ENCODE measurements at places on chromosomes 3 and 15.

DNA sequence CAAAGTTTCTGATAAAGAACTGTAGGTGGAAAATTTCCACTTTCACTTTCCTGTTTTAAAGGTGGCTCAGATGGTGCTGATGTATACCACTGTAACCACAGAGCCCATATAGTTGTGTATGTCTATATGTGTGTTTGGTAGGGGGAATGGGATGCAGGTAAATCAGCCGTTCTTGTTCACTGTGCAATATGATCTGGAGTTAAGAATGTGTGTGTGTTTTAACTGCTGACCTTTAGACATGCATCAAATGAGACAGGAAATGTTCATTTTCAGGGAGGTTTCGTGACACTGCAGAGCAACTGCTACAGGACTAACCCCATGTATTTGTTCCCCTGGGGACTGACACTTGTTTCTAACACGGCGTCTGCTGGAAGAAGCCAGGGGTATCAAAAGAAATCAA lies 180.5 kb downstream of the TAFA4 start:
- DNase-seq: no peak

DNA sequence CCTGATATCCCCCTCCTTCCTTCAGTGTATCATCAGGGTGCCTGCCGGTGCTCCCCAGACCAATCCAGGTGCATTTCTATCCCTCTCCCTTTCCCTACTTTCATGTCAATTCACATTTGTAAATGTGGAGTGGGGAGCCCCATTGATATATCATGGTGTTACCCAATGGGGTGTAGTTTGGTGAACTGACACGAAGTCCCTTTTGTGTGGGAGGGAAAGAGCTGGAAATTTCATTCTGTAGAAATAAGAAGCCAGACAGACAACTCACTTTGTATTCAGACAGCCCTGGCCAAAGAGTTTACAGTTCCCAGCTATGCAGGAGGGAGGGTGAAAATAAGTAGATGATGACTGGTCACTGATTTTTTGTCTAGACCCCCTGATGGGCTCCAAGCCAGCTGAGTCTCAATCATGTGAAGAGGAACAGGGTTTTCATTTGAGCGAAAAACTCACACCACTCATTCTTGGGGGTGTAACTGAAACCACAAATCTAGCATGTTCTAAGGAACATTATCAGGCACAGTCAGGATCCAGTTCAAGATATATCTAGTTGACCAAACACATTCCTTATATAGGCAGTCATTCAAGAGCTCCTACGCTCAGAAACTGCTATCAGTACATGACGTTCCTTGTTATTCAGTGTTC lies 58.9 kb downstream of the LMCD1 start:
- DNase-seq: peak; percentile 100

DNA sequence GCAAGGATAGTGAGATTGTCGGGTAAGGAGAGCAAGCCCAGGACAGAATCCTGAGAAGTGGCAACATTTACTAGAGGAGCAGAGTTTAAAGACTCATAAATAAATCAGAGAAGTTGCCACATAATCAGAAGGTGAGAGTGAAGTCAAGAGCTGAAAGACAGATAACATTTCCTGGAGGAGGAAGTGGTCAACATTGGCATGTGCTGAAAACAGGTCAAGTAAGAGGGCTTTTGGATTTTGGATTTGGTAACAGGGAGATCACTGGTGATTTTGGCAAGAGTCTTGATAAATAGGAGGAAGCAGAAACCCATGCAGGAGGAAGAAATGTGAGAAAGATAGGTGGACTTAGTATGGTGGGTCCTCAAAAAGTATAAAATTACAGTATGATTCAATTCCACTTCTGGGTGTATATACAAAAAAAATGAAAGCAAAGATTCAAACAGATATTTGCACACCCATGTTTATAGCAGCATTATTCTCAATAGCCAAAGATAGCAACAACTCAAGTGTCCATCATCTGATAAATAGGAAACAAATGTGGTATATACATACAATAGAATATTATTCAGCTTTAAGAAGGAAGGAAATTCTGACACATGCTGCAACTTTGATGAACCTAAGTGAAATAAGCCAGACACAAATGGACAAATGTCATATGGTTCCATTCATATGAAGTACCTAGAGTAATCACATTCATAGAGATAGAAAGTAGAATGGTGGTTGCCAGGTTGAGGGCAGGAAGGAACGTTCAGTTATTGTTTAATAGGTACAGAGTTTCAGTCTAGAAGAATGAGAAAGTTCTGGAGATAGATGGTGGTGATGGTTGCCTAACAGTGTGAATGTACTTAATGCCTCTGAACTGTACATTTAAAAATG lies 27.3 kb upstream of the MBNL1 start:
- no peak for DNase-seq

- DNase-seq: peak; percentile 58
These were observed 1.5 kb upstream of the TMEM212 start for GRCh38 chr3:171841620-171842000.

GRCh38 chr3:50582083-50582482 lies 12.8 kb downstream of the HEMK1 start:
- DNase-seq: no peak

DNA sequence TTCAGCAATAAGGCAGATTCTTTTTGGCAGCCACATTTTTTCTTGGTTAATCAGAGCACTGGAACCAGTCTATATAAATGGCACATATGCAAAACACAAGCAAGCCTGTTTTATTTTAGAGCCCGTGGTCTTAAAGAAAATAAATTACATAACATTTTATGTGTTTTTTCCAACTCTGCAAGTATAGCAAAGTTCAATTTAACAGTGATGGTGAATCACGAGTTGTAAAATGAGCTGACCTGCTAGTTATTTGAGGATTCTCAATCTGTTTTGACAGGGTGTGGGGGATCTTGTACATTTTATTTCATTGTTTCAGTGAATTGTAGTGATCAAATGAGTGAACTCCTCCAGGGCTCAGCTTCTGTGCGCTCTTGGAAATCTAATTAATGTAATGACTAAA lies 2.7 kb downstream of the ARHGEF26 start:
- DNase-seq: no peak

GRCh38 chr15:85580879-85581278 lies 200.5 kb downstream of the AKAP13 start:
- DNase-seq: no peak

DNA sequence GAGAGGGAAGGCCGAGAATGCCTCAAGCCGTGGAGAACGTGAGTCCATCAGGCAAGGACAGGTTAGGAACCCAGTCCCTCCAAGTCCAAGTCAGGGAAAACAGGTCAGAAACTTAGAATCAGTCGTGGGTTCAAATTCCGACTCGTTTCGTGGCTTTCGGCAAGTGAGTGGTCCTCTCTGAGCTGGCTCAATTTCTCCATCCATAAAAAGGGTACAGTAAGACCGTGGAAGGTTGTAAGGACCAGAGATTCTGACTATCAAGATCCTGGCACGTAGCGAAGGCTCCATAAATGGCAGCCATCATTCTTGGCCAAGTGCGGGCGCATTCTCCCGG lies 604 bp upstream of the MED12L start:
- DNase-seq: no peak

DNA sequence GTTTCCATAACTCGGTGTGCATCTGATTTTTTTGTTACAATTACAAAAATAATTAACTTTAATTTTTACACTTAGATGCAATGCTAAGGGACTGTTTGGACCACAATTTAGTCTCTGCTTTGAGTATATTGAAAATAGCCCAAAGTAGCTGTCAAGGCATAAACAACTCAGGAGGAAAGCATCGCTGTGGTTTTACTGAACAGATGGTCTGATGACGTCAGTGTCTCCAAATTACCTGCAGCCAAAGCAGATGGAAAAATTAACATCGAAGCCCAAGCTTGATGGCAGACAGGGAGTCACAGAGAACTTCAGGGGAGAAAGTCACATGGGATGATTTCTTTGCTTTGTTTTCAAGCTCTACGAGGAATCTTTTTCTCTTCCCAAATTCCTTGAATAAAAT lies 83.1 kb upstream of the PLCL2 start:
- no peak for DNase-seq
